Naive thymus-derived CD8-positive, alpha-beta T cell (primary cell): ENCODE measurements at places on chromosomes 2 and 18. TPM values are rescaled to one million over a fixed set of nuclear protein-coding genes. Genes with fewer than 3 reads are reported as not detected.
A peak's percentile ranks its signal among the peaks of the same experiment; 100 is the strongest.

DNA sequence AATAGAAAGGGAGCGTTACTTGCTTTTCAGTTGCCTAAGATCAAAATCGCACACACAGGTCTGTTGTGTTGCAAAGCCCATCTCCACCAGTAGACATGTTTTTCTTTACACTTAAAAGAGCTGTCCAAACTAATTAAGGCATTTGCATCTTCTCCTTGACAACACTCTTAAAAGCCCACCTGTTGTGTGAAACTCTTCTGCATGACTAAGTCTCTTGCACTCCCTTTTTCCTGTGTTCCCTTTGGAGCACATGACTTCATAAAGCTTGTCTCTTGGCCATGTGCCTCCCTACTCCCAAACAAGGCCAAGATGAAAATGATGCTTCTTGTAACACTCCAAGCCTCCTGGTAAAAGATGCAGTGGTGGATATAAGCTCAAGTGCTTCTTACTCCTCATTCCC is 26.1 kb downstream of the PID1 start:
- no peak for DNase-seq
- peaks cover 26% of the 10 kb centered on the region for H3K36me3 ChIP-seq
- no peaks in the 10 kb centered on the region for H3K27me3 ChIP-seq
- no peak overlapping the region for H3K27ac ChIP-seq
- no peaks in the 10 kb centered on the region for H3K4me1 ChIP-seq

- peak; percentile 43 for DNase-seq
- H3K36me3 ChIP-seq = no peaks in the 10 kb centered on the region
- peaks cover 6% of the 10 kb centered on the region for H3K27me3 ChIP-seq
- peak overlapping the region; percentile 61 for H3K4me3 ChIP-seq
- peaks cover 14% of the 10 kb centered on the region for H3K4me1 ChIP-seq
- H3K27ac ChIP-seq = no peak overlapping the region
Observed at GRCh38 chr2:160652236-160652635, 158.6 kb upstream of the RBMS1 start.

- H3K4me3 ChIP-seq = no peak overlapping the region
- no peaks in the 10 kb centered on the region for H3K27me3 ChIP-seq
- no peak for DNase-seq
- peaks cover 4% of the 10 kb centered on the region for H3K36me3 ChIP-seq
- H3K27ac ChIP-seq = no peak overlapping the region
Observed at GRCh38 chr2:125185691-125186270, 1160.7 kb downstream of the CNTNAP5 start.

- H3K36me3 ChIP-seq = no peaks in the 10 kb centered on the region
- peaks cover 13% of the 10 kb centered on the region for H3K27me3 ChIP-seq
- no peak for DNase-seq
- H3K27ac ChIP-seq = no peak overlapping the region
Observed at GRCh38 chr18:48191494-48191893, 217.7 kb downstream of the ZBTB7C start.

GRCh38 chr18:55163550-55163949 is 204.3 kb upstream of the CCDC68 start:
- peaks cover 5% of the 10 kb centered on the region for H3K27me3 ChIP-seq
- H3K27ac ChIP-seq = no peak overlapping the region
- H3K4me1 ChIP-seq = no peaks in the 10 kb centered on the region
- H3K36me3 ChIP-seq = no peaks in the 10 kb centered on the region

DNA sequence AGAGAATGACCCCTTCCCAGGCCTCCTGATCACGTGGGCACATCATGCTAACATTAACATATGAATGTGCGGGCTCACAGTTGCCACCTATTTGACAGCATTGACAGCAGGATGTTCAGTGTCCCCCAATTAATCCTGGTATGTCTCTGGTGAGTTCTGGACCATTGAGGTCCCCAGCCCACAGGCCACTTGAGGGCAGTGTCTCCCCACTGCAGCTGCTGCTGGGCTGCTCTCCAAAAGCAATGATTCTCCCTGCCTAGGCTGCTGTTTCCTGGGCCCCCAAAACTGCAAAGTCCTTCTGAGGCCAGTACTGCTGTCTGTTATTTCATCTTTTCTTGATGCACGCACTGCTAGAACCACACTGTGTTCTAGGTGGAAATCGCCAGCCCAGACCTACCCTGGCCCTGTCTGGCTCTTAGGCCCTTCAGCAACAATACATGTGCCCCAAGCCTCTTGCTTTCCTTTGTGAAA is 52.7 kb upstream of the MAPK4 start:
- H3K27ac ChIP-seq = no peak overlapping the region
- no peak overlapping the region for H3K4me3 ChIP-seq
- H3K36me3 ChIP-seq = no peaks in the 10 kb centered on the region
- DNase-seq = no peak
- no peaks in the 10 kb centered on the region for H3K4me1 ChIP-seq

DNA sequence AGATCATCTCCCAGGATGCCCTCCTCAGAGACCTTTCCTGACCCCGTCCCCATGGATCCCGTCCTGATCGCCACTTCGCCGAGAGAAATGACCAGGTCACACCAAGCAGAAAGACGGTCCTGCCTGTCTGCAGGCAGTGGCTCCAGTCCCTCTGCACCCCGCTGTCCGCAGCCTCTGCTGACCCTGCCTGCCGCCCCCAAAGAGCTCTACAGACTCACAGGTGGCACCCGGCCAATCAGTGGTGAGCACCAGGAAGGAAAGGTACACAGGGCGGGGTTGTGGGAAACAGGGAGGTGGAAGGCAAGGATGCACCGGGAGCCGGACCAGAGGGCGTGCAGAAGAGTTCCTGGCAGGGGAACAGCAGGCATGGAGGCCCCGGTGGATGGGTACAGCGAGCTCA is 94.8 kb downstream of the NDUFA10 start:
- no peaks in the 10 kb centered on the region for H3K36me3 ChIP-seq
- H3K4me1 ChIP-seq = peaks cover 21% of the 10 kb centered on the region
- H3K27me3 ChIP-seq = peaks cover 21% of the 10 kb centered on the region
- no peak overlapping the region for H3K4me3 ChIP-seq
- DNase-seq = peak; percentile 11

- DNase-seq = no peak
- H3K4me3 ChIP-seq = no peak overlapping the region
- peaks cover 2% of the 10 kb centered on the region for H3K4me1 ChIP-seq
- H3K27me3 ChIP-seq = no peaks in the 10 kb centered on the region
- no peak overlapping the region for H3K27ac ChIP-seq
Observed at GRCh38 chr2:99900556-99900955, 241.8 kb downstream of the AFF3 start.

DNA sequence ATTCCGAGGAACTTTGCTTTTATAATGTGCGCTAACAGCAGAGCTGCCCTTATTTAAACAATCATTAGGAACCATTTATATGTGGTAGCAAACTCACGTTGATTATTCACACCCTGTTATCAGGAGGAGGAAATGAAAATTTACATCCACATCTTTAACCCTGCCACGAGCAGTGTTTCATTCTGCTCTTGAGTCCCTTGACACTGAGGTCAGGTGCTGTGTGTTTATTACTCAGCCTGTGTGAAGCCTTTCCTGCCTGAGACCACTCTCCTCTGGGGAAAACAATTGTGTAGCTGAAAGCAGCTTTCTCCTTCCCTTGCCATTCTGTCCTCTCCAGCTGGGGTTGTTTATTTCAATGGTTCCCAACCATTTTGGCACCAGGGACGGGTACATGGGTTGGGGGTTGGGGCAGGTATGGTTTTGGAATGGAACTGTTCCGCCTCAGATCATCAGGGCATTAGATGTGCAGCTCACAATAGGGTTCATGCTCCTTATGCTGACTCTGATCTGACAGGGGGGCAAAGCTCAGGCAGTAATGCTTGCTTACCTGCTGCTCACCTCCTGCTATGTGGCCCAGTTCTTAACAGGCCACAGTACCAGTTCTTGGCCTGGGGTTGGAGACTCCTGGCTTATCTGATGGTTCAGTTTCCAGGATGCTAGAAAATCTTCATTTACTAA is 651.1 kb downstream of the TDRD15 start:
- H3K36me3 ChIP-seq = no peaks in the 10 kb centered on the region
- no peaks in the 10 kb centered on the region for H3K4me1 ChIP-seq
- no peak for DNase-seq
- H3K4me3 ChIP-seq = no peak overlapping the region
- H3K27me3 ChIP-seq = no peaks in the 10 kb centered on the region

- DNase-seq = no peak
- H3K4me3 ChIP-seq = no peak overlapping the region
- no peaks in the 10 kb centered on the region for H3K36me3 ChIP-seq
- H3K27ac ChIP-seq = no peak overlapping the region
- no peaks in the 10 kb centered on the region for H3K4me1 ChIP-seq
Observed at GRCh38 chr2:229160984-229161383, 110.1 kb downstream of the PID1 start.

GRCh38 chr2:104873689-104874054 is 19.8 kb downstream of the POU3F3 start:
- H3K36me3 ChIP-seq = no peaks in the 10 kb centered on the region
- DNase-seq = no peak
- H3K27me3 ChIP-seq = peaks cover 52% of the 10 kb centered on the region
- no peak overlapping the region for H3K27ac ChIP-seq
- peaks cover 13% of the 10 kb centered on the region for H3K4me1 ChIP-seq

GRCh38 chr18:72376256-72376655 is 167.9 kb downstream of the CBLN2 start:
- H3K4me3 ChIP-seq = no peak overlapping the region
- H3K27me3 ChIP-seq = no peaks in the 10 kb centered on the region
- H3K36me3 ChIP-seq = no peaks in the 10 kb centered on the region
- no peak for DNase-seq
- no peak overlapping the region for H3K27ac ChIP-seq

DNA sequence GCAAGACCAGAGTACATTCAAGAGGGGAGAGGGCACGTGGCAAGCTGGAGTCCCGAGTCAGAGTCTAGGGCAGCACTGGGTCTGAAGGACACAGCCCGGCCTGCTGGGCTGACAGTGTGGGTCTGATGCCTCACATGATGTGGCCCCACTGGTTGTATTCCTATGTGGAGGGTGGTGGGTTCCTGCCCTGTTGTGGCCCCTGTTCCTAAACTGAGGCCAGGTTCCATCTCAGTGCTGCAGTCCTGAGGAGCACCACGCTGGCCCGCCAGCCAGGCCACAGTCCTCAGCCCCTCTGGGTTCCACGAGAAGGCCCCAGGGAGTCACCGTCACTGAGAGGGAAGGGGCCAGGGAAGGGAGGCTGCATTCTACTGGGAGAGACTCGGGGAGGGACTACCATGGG is 13.3 kb downstream of the TMEM127 start:
- H3K4me1 ChIP-seq = peaks cover 44% of the 10 kb centered on the region
- H3K36me3 ChIP-seq = peaks cover 10% of the 10 kb centered on the region
- H3K27me3 ChIP-seq = no peaks in the 10 kb centered on the region
- H3K27ac ChIP-seq = no peak overlapping the region

GRCh38 chr2:75640621-75641121 is 5.9 kb upstream of the MRPL19 start:
- no peaks in the 10 kb centered on the region for H3K36me3 ChIP-seq
- no peaks in the 10 kb centered on the region for H3K4me1 ChIP-seq
- H3K27me3 ChIP-seq = peaks cover 36% of the 10 kb centered on the region
- peak; percentile 37 for DNase-seq

DNA sequence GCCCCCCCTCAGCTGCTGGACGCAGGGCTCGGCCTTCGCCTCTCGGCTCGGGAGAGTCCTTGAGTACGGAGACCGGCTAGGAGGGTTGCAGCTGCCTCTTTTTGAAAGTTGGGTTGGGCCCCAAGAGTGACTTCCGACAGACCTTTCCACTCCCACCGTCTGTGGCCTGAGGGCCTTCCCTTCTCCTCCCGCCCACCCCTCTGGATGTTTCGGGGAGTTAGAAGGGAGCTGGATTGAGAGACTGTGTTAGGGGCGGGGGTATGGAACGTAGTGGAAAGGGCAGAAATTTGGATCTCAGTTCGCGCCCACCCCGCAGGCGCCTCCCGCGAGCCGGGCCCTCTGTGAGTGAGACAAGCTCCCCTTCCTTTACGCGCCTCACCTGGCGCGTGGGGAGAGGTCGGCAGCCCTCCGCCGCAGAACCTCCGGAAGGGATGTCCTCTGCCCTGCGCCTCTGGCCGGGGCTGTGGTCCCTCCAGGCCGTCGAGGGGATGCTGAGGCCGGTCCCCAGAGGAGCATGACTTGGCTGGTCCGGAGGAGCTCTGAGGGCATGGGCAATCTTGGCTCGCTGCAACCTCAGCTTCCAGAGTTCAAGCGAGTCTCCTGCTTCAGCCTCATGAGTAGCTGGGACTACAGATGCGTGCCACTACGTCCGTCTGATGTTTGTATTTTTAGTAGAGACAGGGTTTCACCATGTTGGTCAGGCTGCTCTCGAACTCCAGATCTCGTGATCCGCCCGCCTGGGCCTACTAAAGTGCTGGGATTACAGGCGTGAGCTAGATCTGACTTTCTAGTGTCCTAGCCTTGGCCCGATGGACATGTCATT is 15.9 kb downstream of the C2orf74 start:
- peak; percentile 8 for DNase-seq
- H3K27me3 ChIP-seq = no peaks in the 10 kb centered on the region
- peaks cover 58% of the 10 kb centered on the region for H3K4me1 ChIP-seq
- H3K27ac ChIP-seq = peak overlapping the region; percentile 97

DNA sequence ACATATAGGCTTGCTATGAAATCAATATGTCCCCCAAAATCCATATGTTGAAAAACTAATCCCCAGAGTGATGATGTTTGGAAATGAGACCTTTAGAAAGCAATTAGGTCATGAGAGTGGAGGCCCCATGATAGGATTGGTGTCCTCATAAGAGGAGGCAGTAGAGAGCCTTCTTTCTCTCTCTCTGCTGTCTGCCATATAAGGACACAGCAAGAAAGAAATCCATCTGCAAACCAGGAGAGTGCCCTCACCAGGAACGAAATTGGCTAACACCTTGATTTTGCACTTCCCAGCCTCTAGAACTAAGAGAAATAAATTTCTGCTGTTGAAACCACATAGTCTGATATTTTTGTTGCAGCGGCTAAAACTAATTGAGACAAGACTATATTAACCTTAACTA is 89.5 kb downstream of the NBAS start:
- no peak for DNase-seq
- no peaks in the 10 kb centered on the region for H3K4me1 ChIP-seq
- H3K27me3 ChIP-seq = no peaks in the 10 kb centered on the region

DNA sequence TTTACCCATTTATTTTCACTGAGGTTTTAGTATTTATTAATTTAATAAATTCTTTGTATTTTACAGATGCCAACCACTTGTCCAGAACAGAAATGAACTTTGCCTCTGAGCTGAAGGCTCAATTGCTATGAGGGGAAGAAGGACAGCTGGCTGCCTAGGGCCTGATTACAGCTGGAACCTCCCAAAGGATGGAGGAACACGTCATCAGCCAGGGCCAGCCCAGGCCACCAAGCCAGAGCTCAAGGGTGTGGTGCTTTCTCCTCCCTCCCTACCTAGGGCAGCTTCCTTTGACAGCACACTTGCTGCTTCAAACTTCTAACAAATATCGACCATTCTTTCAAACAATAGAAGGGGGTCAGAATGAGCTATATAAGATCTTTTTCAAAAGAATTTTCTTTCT is 19.7 kb upstream of the RIOK3 start:
- H3K4me3 ChIP-seq = no peak overlapping the region
- H3K4me1 ChIP-seq = peaks cover 6% of the 10 kb centered on the region
- H3K36me3 ChIP-seq = no peaks in the 10 kb centered on the region
- no peaks in the 10 kb centered on the region for H3K27me3 ChIP-seq
- H3K27ac ChIP-seq = no peak overlapping the region
- no peak for DNase-seq

- H3K4me1 ChIP-seq = peaks cover 4% of the 10 kb centered on the region
- DNase-seq = no peak
- H3K4me3 ChIP-seq = no peak overlapping the region
- H3K27me3 ChIP-seq = no peaks in the 10 kb centered on the region
- no peak overlapping the region for H3K27ac ChIP-seq
Observed at GRCh38 chr2:44731505-44731904, 210.0 kb upstream of the SIX3 start.

GRCh38 chr18:54558609-54559585 is 32.1 kb upstream of the DYNAP start:
- no peak overlapping the region for H3K27ac ChIP-seq
- H3K36me3 ChIP-seq = no peaks in the 10 kb centered on the region
- H3K4me3 ChIP-seq = no peak overlapping the region
- H3K27me3 ChIP-seq = no peaks in the 10 kb centered on the region

CD8B2 gene
- 14.1 TPM for total RNA-seq

PCARE gene
- total RNA-seq = not detected

MALL gene
- 0.55 TPM for total RNA-seq

C2orf78 gene
- total RNA-seq = not detected

CFAP65 gene
- total RNA-seq = not detected

EDAR gene
- total RNA-seq = 10.5 TPM
